AG09309 (cell line): ENCODE measurements at places on chromosomes 1 and 21.

- DNase-seq: no peak
These were observed 46.7 kb upstream of the SARS1 start for GRCh38 chr1:109167001-109167506.

- no peak for DNase-seq
These were observed 43.3 kb downstream of the NID1 start for GRCh38 chr1:236021424-236022135.

DNA sequence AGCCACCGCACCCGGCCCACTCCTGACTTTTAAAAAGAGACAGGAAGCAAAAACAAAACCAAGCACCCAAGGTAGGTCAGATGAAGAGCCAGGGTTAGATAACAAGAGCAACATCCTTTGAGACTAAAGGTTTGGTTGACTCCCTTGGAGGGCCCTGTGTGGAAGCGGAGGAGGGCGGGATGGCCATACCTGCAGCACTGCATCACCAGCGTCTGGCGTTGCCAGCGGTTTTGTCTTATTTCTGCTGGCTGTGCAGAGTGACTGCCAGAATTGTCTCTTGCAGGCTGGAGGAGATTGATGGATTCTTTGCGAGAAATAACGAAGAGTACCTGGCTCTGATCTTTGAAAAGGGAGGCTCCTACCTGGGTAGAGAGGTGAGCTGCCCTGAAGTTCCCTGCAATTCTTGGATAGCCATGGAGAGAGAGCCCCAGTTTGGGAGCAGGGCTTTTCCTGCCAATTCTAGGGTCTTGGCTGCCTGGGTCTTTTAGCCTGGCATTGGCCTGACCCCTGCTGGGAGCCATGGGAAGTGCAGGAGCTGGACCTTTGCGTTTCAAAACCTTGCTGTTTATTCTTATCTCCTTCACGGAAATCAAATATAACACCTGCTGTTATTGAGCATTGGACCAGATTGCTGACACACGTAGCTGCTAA lies 24.0 kb downstream of the QSOX1 start:
- DNase-seq: no peak

- DNase-seq: no peak
These were observed 610 bp downstream of the SCYL3 start for GRCh38 chr1:169892927-169893644.

- DNase-seq: no peak
These were observed 10.9 kb upstream of the ELAVL4 start for GRCh38 chr1:50097791-50098190.

DNA sequence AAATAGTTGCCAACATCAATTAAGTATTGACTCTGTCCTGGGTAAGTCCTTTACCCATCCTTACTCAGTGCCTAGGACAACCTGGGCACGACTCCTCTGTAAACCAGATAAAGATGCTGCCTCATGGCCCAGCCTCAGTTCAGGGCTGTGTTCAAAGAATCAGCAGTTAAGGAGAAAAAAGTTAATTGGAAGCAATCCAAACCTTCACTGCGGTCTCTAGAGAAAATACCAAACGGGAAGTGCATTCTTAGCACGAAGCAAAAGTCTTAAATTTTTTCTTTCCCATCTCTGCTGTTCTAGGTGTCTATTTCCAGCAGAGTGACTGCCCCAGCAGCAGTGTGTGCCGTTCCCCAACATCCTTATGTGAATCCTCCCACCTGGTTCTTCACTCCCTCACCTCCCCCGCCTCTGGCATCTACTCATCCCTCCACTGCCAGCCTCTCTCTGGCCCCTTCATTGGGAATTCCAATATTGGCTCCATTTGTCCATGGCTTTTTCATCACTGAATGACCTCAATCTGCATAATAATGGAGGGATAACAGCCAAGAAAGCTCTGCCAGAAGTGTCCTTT lies 23.2 kb downstream of the KANK4 start:
- peak; percentile 21 for DNase-seq

DNA sequence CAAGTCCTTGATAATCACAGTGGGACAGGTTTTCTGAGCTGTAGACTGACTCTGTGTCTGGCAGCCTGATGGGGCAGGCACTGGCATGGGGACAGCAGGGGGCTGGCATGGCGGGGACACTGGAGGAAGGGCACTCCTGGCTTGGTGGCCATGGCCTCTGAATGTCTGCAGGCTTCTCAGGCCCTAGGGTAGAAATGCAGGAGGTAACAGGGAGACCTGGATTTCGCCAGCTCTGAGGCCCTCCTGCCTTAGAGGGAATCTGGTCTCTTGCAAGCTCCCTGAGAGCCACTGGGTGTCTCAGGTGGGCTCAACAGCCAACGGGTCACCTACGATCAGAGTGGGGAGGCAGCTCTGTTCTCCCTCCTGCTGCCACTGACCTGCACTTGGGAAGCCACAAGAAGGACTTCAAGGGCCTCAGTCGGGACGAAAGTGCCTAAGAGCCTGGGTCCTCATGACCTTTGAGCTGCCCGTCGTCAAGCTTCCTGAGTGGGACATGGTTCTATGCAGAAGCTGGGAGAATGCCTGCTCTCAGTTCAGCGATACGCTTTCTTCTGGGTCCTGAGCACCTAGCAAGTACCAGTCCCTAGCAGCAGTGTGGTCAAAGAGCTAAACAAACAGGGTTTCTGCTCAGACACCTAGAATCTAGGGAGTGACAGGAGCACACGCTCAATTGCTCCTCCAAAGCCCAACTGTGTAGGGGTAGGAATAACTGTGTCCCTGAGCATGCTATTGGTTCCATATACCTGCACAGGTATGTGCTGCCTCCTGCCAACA lies 569.0 kb downstream of the PTPRU start:
- DNase-seq: no peak

DNA sequence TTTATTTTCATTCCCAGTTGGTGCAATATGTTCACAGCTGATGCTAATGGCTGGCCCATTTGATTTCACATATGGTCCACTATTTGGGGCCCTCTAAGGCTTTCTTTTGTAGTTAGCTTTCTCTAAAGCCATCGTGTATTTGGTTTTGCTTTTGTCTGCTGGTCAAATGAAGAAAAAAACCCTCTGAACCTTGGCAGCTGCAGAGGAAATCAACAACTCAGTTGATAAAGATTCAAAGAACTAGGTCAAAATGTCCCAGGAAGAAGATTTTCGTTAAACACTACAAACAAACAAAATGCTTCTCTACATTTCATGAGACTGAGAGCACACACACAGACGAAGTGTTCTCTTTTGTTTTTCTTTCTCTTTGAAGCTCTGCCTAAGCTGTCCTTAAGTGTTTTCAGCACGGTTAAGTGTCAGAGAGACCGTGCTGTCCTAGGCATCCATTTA lies 655.0 kb downstream of the RWDD3 start:
- no peak for DNase-seq

GRCh38 chr1:175499595-175500382 lies 243.6 kb downstream of the TNR start:
- no peak for DNase-seq

- no peak for DNase-seq
These were observed 22.9 kb upstream of the COL16A1 start for GRCh38 chr1:31726715-31727114.

- DNase-seq: no peak
These were observed 9.2 kb downstream of the SLC35D1 start for GRCh38 chr1:67044631-67045270.

GRCh38 chr21:43619856-43620255 lies 39.4 kb downstream of the HSF2BP start:
- DNase-seq: no peak

GRCh38 chr1:19360843-19361610 lies 48.9 kb downstream of the SLC66A1 start:
- DNase-seq: no peak

DNA sequence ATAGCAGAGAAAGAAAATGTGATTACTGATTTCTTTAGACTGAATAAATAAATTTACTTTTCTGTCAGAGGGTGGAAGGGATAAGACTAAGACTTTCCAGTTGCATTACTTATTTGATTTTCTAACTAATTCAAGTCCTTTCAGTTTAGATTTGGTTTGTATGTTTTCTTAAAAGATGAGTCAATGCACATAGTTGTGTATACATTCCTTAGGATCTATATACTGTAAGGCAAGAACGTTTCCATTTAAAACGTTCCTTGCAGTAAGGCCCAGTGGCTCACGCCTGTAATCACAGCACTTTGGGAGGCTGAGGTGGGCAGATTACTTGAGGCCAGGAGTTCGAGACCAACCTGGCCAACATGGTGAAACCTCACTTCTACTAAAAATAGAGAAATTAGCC lies 14.5 kb upstream of the SERTAD4 start:
- DNase-seq: no peak

GRCh38 chr1:84939151-84939550 lies 46.1 kb upstream of the LPAR3 start:
- DNase-seq: no peak

- no peak for DNase-seq
These were observed 7.3 kb downstream of the RASAL2 start for GRCh38 chr1:178101266-178101630.

DNA sequence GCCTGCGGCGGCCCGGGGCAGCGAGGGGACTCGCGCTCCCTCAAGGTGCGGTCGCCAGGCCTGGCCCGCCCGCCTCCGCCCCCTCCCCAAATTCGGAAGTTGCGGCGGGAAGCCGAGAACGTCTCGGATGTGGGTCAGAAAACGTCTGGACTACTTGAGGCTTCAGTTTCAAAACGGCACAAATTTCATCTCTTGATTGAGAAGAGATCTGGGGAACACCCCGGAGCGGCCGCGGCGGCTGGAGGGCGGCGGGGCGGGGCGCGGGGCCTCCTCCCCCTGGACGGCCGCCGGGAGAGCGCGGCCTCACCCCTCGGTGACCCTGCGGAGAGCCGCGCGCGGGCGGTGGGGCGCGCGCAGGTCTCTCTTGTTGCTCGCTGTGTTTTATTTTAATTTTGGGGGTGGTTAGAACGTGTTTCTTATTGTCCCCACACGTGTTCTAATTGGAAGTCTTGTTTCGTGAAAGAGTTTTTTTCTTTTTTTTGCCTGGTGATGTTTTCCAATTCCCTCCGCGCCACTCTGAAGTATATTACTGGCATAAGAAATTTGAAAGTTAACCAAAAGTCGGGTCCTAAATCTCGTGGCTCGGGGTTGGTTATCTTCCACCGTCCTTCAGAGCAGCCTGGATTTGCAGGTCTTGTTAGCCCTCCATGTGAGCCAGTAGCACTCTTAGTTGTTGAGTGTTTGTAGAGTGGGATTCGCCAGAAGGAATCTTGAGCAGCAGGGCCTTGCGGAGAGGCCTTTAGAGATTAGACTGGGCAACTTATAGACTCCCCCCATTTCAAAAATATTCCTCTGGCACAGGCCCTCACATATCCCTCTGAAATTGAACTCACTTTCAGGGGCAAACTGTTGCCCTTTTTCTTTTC lies 749 bp downstream of the PCBP3 start:
- no peak for DNase-seq

DNA sequence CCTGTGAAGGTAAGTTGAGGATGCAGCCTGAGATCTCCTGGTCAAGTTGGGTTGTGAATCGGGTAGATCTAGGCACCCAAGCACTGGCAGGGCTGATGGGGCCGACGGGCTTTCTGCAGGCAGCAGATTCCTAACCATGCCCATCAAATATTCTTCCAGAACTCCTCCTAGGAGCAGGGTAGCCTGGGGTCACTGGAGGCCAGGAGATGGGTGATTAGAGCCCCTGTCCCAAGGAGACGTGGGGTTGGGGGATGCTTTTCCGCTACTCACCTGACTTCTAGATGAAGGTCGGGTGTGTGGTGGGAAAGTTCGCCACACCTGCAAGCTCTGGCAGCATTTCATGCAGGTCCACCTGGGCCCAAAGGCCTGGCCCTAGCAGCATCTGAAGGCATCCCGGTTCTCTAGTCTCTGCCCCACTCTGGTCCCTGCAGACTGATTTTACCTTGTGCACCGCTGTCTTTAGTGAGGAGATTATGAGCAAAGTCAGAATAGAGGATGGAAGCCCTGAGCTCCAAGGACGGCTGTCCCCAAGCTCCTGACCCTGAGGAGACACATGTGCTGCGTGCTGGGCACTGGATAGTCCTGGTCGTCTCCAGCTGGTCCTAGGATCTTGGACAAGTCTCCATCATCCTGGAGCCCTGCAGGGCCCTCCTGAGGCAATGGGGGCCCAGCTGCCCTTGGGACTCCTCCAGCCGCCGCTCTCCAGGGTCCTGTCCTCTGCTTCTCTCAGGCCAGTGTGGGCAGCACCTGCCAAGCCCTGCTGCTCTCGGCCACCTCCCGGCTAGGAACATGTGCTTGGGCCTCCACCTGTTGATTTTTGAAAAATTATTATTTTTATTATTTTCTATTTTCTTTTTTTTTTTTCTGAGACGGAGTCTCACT lies 21.8 kb upstream of the C2CD2 start:
- DNase-seq: no peak

- no peak for DNase-seq
These were observed 4.3 kb downstream of the MCL1 start for GRCh38 chr1:150575072-150575489.

- DNase-seq: no peak
These were observed 35.9 kb downstream of the GLUL start for GRCh38 chr1:182355723-182356098.

DNA sequence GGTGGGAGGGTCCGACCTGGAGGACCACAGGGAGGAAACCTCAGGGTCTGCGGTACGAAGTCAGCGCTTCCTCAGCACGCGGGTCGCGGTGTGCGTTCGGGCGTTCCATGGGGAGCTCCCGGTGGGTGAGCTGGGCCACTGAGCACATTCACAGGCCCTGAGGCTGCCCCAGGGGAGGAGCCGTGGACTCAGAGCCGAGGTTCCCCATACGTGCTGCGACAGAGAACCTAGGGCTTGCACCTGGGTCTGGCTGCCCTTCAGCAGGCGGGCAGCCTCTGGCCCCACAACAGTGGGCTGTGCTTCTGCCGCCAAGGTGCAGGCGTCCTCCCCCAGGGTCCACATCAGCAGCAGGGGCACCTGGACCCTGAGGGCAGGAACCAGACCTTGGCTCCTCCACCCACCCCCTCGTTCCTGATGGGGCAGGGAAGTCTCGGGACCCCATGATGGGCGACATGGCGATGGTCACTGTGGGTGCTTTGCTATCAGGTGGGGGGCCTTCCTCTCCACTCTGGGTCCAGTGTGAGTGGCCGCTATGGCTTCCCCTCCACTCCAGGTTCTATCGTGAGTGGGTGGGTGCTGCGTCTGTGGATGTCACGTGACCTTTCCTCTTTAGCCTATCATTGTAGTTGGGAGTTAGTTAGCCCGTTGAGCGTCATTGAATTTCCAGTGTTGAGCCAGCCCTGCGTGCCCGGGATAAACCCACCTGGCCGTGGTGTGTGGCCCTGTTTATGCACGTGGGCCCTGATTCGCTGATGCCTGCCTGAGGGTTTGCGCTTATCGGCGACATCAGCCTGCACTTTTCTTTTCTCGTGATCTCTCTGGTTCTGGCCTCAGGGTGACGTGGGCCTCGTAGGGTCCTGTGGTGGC lies 27.9 kb downstream of the FTCD start:
- no peak for DNase-seq

GRCh38 chr1:227006226-227006796 lies 66.2 kb downstream of the COQ8A start:
- DNase-seq: no peak

GRCh38 chr1:111052246-111052645 lies 87.6 kb downstream of the DRAM2 start:
- DNase-seq: no peak

DNA sequence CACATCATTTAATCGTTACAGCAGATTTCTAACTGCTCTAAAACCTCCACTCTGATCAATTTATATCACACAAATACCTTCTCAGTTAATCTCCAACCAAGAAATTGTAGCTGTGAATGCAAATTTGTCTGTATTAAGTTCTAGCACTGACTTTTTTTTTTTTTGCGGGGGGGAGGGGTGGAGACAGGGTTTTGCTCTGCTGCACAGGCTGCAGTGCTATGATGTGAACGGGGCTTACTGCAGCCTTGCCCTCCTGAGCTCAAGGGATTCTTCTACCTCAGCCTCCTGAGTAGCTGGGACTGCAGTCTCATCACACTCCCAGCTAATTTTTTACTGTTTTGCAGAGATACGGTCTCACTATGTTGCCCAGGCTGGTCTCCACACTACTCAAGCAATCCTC lies 163.6 kb downstream of the RERE start:
- no peak for DNase-seq
